C1 segment of cervical spinal cord (tissue), 14 donors: ENCODE measurements at places on chromosomes 12 and 14.

GRCh38 chr12:124171231-124171979 lies 123.5 kb upstream of the RFLNA start:
- no peak for DNase-seq

DNA sequence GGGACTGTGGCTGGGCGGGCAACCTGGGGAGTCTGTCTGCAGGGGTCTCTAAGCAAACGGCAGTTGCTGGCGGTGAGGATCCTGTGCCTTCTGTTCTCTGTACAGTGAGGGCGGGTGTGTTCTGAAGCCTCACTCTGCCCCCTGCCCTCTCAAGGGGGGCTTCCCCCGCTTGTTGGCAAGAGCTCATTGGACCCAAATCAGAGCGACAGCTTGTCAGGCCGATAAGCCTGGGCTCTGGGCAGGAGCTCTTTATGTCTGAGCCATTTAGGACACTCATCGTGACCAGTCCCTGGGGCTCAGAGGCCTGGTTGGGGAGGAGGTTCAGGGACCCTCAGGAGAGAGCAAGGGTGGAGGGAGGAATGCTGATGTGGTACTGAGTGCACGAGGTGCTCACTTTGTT lies 136.0 kb downstream of the TSPAN9 start:
- no peak for DNase-seq

DNA sequence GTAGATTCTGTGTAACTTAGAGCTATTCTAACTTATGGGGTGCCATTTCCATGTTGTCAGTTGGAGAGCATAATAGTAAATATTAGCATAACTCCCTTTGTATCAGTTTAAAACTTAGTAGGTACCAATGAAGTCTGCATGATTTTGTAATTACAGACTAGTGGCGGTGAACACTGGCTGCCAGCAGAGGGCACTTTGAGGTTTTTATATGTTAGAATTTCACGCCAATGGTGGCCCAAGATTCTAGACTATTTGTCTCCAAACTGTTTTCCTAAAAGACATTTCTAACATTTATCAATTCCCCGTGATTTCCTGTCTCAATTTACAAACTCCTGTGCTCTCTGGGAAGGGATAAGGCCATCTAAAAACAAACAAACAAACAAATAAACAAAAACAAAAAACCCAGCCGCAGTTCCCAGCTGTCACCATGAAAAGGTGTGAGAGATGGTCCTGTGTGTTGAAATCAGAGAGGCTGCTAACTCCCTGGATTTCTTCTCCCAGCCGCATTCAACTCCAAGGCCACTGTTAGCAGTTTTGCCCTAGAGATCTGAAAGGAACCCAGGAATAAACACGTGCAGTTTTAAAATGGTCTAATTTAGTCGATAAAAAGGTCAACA lies 57.6 kb downstream of the BRMS1L start:
- no peak for DNase-seq

GRCh38 chr12:88496429-88496828 lies 83.8 kb downstream of the KITLG start:
- no peak for DNase-seq

- no peak for DNase-seq
Observed at GRCh38 chr14:52068615-52069306, at the start of gene NID2. TSS of gene NID2 (minus strand) at chr14:52069059. CDS start at chr14:52068994, 65 bp downstream.

GRCh38 chr14:87992346-87992717 lies 650 bp downstream of the GALC start:
- DNase-seq = no peak

DNA sequence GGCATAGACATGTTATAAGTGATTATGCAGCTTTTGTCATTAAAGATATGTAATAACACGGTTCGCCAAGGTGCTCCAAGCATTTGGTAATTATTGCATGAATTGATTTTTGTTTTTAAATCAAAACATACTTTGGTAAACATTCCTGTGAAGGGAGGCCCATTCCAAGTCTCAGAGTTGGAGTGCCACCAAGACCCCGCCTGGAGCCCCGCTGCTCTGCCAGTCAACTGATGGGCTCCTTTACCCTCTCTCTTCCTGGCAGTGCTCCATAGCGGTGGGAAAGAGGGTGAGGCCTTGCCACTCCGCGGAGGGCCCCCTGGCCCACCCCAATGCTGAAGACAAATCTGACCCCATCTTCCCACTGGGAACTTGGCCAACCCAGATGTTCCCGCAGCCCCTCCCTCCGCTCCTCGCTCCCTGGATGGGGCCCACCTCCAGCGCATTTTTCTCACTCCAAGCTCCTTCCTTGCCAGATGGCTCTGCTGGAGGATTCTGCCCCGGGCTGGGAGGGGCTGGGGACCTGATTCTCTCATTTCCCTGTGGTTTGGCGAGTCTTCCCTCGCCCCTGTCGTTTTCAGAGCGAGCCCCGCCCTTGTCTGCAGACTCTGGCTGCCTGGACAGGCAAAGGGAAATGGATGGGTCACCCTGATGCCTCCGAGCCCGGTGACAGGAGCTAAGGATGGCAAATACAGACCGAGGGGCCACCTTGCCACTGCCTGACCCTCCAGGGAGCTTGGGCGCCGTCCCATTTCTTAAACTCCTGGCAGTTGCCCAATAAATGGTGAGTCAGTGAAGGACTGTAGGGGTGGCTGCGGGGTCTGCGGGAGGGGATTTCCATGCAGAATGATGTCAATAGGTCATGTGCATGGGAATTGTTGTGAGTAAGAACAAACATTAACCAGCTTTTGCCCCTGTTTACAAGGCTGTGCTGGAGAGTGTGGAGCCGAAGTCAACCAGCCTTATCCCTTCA lies 9.2 kb upstream of the PAPLN start:
- DNase-seq = no peak

DNA sequence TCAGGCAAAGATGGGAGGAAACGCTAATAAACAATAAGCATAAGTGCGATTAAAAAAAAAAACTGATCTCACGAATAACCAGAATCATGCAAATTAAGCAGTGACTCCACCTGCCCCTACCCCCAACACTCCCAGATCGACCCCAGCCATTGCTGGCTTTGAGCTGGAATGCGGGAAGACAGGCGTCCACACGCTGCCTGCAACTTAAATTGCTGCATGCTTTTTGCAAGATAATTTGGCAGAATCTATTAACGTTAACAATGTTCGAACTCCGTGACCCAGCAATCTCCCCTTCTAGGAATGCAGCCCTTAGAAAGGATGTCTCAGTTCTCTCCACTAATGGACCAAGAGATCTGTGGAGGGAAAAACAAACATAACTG lies 935 bp upstream of the CKB start:
- DNase-seq = no peak

GRCh38 chr12:51172515-51173431 lies at the start of gene TFCP2:
TSS of gene TFCP2 (minus strand) at chr12:51173135. CDS start at chr12:51172422, 713 bp downstream.
- DNase-seq = peak; percentile 85

- DNase-seq = no peak
Observed at GRCh38 chr14:54568821-54569595, 2.1 kb downstream of the SAMD4A start.

DNA sequence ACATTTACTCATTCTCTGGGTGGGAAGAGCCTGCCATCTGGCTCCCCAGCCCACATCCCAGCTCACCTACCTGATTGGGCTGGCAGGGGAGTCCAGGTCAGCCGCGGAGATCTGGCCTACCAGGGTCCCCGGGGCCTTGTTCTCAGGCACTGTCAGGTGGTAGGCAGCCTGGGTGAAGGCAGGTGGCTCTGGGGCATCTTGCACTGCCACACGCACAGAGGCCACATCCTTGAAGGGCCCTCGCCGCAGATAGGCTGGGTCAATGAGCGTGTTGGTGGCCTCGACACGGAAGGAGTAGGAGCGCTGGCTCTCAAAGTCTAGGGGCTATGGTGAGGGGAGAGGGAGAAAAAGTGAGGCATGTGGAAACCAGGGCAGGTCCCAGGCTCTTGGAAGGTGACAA lies 3.9 kb downstream of the CDH24 start:
- no peak for DNase-seq

GRCh38 chr12:98515287-98516110 lies at the start of gene TMPO:
TSS of gene TMPO (plus strand) at chr12:98515590. CDS start at chr12:98515868, 278 bp downstream.
- peak; percentile 84 for DNase-seq

DNA sequence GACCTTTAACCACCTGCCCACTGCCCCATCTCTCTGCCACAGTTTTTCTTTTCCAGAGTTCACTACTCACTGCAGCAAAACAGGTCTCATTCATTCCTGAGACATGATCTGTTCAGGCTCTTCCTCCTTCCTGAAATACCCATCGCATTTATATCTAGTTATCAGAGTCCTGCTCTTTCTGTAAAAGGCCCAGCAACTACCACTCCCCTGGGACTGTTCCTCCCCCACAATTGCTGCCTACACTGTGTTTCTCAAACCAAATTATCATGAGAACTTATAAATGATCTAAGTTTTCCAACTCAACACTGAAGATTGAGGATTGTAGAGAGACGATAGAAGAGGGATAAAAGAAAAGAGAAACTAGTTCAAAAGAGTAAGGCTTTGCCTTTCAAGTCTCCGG lies 40.8 kb upstream of the EPS8 start:
- DNase-seq = no peak

DNA sequence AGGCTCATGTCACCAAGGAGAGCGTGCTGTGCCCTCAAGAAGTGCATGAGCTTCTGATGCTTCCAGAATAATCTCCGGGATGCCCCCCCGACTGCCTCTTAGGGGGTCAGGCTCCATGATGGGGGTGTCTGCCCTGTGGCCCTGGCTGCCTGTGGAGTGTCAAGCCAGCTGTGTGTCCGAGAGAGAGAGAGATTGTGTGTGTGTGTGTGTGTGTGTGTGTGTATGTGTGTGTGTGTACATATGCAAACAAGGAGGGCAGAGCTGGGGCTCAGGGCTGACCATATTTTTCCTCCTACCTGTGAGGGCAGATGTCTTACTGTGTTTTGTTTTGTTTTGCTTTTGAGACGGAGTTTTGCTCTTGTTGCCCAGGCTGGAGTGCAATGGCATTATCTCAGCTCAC lies 5.6 kb upstream of the ALDH2 start:
- DNase-seq = no peak

DNA sequence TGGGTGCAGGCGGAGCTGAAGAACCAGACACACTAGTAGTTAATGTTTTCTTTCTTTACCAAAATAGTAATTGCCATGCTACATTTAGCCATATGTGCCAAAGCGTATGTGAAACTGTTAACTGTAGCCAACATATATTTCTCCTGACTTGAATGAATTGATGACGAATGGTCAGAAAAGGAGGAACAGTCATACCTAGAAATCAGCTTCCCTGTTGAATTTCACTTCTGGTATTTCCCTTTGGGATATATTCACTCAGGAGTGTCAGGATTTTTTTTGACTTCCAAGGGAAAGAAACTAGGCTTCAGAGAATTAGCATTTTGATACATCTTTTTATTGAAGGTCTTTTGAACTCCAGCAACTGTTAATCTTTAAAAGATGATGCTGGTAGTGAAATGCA lies 87.0 kb downstream of the ERC1 start:
- no peak for DNase-seq

DNA sequence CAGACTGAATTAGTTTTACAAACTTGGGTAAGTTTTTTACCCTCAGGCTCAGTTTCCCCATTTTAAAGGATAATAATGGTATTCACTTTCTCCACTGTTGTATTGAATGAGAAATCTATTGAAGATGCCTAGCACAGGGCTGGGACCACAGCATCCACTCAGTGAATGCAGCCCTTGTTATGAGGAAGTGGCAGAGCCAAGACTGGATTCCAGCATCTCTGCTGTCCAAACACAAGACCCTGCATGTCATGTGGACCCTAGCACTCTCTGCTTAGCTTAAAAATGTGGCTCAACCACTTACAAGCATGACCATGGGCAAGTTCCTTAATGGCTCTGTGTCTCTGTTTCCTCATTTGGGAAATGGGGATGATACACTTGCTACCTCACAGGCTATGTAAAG lies 24.1 kb upstream of the TRIM9 start:
- DNase-seq = peak; percentile 4

GRCh38 chr14:100033347-100034075 lies 31.7 kb upstream of the EVL start:
- no peak for DNase-seq

GRCh38 chr12:128078301-128078971 lies 188.5 kb upstream of the TMEM132C start:
- no peak for DNase-seq

DNA sequence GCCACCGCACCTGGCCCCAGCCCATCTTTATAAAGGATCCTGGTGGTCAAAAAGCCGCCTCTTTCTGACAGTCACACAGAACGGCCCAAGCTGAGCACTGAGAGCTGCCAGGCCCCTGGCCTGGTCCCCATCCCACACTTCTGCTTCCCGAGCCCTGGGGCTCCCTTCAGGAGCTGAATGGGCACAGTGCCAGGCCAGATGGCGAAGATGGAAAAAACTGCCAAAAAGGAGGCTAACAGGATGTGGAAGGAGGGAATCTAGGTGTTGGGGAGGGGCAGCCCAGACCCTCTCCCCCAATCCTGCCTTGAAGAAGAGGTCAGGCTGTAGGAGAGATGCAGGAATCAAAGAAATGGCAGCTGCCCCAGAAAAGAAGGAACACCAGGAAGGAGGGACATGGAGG lies 5.0 kb downstream of the LPAR5 start:
- DNase-seq = no peak

DNA sequence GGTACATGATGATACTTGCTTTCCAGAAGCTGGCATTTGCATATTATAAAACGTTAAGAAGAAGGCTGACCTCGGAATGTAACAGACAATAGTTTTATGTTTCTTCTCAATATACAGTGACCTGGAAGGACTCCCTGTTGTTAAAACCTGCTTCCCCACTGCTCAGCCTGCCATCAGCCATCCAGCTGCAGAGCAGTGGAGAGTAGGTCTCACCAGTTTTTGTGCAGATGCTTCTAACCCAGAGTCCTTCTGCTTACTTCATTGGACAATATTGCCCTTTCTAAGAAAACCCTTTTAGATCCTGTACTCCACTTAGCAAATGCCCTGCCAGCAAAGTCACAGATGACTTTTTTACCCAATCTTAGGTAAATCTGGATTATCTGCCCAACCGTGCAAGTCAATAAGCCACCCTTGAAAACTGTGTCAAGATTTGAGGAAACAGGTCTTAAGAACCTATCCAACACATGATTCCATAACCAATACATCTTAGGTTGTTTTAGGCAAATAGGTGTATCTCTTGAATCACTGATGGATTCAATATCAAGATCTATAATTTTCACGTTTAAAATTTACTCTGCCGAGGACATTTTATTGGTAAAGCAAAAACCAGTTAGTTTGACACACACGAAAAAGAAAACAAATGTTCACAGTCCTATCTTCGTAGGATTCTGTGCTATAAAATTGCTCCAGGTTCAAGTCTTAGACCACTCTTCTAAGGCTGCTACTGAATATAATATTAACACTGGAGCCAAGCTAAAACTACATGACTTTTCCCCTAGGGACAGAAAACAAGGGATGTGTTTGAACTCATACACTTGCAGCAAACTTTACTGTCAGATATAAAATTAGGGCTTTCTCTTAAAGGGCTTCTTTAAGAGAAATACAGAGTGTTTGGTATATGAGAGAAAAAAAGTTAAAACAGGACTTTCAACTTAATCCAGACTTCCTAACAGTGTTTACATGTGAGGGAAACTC lies 5.7 kb downstream of the PHLDA1 start:
- no peak for DNase-seq

- DNase-seq = no peak
Observed at GRCh38 chr12:2113119-2113912, 60.5 kb downstream of the CACNA1C start.
